ENCODE measurements at places on chromosomes 4 and X.

DNA sequence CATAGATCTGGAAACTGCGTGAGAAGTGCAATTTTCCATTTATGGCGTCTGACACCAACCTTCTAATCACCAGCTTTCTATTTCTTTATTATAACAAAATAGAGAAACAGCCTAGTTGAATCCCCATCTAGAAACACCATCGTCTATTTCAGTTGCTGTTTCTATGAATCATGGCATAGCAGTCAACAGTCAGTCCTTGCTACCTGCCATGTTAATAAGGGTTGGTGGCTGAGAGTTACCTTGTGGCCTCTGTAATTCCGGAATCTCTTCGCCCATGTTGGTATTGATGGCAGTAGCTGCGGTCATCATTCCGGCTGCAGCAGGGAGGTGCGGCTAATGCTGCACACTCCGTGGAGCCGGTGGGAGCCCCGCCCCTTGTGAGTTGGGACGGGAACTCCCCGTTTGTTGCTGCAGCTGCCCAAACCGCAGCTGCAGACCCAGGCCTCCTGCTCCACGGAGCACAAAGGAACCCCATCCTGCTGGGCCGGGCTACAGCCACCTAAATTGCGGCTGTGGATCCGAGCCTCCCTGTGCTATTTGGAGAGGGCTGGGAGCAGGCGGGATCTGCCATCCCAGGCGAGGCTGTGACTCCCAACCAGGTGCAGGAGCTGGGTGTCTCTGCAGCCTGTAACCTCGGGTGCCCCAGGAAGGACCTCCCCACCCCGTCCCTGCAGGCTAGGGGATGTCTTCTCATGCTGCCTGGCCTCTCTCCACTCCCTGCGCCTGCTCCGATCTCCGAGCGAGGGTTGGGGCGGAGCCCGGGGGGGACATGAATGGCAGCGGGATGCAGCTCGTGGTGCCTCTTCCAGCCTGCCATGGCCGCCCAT is 115.4 kb upstream of the STK26 start:
- DNase-seq, result no peak

DNA sequence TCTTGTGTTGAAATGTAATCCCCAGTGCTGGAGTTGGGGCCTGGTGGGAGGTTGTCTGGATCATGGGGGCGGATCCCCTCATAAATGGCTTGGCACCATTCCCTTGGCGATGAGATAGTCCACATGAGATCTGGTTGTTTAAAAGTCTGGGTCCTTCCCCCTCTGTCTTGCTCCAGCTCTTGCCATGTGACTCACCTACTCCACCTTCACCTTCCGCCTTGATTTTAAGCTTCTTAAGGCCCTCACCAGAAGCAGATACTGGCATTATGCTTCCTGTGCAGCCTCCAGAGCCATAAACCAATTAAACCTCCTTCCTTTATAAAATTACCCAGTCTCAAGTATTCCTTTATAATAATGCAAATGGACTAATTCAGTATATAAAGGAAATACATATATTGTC is 111.5 kb downstream of the NR3C2 start:
- no peak for DNase-seq

- no peak for DNase-seq
Measured at GRCh38 chr4:174340714-174341113, 57.0 kb downstream of the CEP44 start.

DNA sequence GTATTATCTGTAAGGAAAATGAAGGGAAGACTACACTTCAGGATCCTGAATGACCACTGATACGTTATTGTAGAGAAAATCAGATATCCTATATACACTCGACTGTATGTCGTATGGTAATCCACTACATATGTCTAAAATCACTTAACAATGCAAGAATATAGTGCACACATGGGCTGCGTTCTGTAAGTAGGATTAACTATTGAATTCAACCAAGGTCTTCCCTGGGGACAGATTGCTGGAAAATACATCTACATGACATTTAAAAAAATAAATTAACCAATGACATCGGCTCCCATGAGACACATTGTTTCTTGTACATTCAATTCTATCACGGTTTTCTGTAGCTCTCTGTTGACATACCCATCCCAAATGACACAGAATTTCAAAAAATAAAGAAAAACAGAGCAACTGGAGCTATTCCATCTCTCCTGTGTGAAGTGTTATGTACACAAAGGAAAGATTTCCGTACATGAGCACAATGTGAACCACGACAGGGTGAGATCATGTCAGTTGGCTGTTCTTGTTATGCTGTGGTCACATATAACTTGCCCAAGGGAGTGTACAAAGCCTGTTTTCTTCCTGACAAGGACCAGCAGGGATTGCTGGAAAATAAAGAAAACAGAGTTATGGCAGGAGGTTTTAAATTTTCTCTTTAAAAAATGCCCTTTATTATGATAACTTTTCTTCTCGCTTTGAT is 6.1 kb downstream of the ENOX2 start:
- no peak for DNase-seq

GRCh38 chrX:25288676-25289075 is 272.9 kb upstream of the ARX start:
- no peak for DNase-seq

DNA sequence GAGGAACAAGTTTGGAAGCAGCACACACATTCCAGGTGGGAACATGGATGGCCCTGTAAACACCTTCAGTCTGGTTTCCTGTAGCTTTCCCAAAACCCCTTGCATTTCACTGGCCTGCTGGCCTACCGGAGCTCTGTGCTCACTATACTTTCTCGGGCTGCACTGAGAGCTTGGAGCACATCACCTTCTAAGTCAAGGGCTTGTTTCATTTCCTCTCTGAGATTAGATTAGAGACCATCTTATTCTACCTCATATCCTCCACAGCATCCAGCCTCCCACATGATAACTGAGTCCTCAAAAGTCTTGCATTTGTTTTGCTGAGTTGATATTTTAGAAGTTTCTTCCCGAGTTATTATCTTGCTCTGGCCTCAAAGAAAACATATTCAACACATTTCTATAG is 147.7 kb downstream of the RASL11B start:
- no peak for DNase-seq

DNA sequence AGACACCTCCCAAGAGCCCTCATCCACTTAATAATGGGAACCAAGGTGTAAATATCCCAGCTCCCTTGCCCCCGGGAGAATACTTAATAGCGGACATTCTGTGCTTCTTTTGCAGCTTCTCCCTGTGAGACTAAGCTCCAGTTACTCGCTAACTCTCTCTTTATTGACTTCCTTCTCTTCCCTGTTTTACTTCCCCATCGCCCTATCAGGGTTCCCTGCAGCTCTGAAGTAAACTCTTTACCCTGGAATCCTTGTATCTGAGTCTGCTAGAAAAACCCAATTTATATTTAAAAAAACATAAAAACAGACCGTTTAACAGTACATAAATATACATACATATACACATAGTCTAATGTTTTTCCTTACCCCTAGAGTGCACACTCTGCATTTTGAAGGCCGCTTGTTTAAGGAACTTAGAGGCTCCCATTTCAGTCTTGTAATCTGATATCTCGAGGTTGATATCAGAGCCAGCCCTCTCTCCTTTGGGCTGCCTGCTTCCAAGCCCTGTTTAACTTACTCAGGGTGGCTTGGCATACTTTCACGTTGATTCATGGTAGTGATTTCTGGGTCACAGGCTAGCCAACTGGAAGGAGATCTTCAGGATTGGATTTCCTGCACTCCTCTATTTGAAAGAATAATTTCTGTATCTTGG is 177.4 kb upstream of the SCML1 start:
- no peak for DNase-seq

- no peak for DNase-seq
Measured at GRCh38 chr4:123767806-123768205, 371.2 kb downstream of the SPRY1 start.

DNA sequence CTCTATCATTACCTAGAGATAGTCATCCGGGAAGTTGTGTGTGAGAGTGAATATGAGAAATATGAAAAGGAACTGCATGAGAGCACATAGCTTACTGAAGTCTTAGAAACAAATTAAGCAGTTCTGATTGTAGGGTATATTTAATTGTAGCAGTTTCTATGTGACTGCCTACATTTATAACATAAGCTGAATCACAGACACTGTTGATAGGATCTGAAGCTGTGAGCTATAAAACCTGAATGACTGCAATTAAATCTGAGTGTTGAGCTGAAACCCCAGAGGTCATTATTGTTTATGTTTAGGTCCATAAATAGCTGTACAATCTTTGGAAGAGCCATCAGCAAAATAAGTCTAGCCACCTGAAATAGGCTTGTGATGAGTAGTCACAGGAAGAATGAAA is 210.1 kb upstream of the CXCL13 start:
- no peak for DNase-seq

DNA sequence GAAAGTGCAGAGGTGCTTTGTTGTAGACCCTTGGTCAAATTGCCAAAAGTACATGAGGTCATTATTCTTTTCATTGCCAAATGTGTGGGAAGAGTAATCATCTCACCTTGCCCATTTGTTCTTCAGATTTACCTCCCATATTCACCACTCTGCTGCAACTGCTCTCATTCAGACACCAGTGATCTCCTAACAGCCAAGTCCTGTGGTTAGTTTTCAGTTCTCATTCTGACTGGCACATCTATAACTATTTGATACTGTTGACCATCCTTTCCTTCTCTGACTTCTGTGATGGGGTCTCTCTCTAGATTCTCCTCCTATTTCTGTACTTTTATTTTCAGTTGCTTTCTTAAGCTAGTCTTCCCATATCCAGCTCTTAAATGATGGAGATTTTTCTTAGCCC is 39.8 kb downstream of the GRIA3 start:
- DNase-seq, result no peak

DNA sequence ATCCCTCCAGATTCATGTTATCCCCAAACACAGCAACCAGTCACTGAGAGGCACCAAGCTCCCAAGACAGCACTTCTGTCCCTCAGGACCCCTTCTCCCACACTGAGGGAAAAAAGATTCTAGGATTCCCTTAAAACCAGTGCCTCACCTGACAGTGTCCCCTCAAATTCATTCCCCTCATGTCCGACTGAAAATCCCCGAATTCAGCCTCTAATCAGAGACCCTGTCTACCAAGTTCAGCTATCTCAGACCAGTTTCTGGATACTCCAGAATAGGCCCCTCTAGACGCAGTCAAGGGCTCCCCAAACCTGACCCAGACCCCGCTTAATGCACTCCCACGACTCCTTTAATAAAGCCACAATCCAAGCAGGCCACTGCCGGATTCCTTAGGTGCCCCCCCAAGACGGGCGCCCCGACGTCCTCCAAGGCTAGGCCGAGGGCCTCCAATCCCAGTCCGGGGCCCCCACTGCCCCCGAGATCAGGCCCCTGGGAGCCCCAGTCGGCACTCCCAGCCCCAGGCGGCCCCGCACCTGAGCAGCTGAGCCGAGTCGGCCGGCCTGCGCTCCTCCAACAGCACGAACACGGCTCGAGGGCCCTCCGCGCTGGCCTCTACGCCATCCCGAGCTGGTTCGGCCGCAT is 457 bp downstream of the TFE3 start:
- peak; percentile 47 for DNase-seq

DNA sequence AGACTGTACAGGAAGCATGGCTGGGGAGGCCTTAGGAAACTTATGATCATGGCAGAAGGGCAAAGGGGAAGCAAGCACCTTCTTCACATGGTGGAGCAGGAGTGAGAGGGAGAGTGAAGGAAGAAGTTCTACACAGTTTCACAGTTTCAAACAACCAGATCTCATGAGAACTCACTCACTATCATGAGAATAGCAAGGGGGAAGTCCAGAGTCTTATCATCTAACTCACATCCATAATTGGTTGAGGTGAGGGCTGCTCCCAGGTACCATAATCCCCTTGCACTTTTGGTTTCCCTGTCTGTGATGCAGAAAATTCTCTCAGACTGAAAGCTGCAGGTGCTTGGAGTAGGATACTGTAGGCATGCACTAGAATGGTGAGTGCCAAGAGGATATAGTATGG is 233.8 kb upstream of the CPEB2 start:
- no peak for DNase-seq

- DNase-seq, result no peak
Measured at GRCh38 chr4:31461421-31461820, 741.3 kb downstream of the PCDH7 start.

DNA sequence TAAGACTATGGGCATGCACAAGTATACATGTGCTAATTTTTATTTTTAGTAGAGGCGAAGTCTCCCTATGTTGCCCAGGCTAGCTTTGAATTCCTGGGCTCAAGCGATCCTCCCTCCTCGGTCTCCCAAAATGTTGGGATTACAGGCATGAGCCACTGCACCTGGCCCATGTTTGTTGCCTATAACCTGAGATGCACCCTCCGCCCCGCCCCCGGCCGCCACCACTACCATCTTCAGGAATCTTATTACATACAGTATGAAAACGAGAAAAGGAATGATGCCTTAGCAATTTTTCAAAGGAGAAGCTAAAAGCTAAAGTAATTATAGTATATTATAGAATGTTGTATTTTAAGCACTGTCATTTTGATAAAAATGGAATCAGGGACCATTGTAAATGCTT is 61.2 kb downstream of the POU4F2 start:
- no peak for DNase-seq

- no peak for DNase-seq
Measured at GRCh38 chr4:168558599-168558998, 61.7 kb downstream of the PALLD start.

GRCh38 chr4:6367371-6367851 is 97.8 kb downstream of the WFS1 start:
- DNase-seq, result no peak

DNA sequence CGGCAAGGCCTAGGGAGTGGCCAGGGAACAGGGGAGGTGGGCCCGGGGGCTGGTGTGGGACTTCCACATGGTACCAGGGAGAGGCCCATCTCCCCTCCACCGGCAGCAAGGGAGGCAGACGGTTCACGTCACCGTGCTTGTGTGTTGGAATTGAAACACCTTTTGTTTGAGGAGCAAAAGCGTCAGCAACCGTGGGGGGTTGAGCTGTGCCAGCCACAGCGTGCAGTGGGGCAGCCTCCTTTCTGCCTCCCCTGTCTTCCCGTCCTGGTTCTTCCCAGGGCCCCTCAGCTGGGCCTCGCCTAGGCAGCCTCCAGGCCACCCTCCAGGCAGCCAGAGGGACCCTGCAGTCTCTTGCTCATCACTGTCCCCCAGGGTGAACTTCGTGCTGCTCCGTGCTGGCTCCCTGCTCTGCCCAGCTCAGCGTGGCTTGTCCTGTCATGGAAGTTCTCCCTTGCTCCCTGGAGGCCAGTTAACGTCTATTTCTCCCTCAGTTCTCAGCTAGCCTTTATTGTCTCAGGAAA is 32.1 kb upstream of the HGFAC start:
- DNase-seq, result no peak

DNA sequence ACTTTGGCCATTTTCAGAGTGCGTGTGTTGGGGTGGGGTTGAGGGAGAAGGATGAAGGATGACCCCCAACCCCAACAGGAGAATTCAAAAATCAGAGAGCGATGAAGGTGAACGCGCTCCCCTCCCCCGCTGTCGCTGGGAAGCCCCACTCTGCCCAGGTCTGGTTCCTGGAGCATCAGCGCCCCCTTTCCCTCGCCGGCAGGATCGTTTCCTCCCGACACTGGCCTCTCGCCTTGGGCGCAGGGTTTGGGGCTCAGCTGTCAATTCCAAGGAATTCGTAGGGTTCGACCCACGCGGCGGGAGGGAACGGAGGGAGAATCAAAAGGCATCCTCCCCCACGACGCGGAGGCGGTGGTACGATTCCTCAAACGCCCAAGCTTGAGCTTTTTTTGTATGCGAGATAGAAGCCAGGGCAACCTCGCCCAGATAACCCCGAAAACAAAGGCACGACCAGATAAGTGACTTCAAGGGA is 1.0 kb upstream of the PDGFRA start:
- DNase-seq, result no peak

GRCh38 chr4:146545102-146545501 is 23.4 kb upstream of the SLC10A7 start:
- no peak for DNase-seq

All from hematopoietic multipotent progenitor cell treated with erythropoietin and hydrocortisone succinate and interleukin-3 and kit ligand, for 17 days (in vitro differentiated cells).